ENCODE measurements at places on chromosomes 4 and X. TPM values are rescaled to one million over a fixed set of nuclear protein-coding genes. Genes with fewer than 3 reads are reported as not detected.

MAP3K15 gene
- total RNA-seq, result not detected

SYP gene
- 2.7 TPM for total RNA-seq

GRCh38 chr4:53763813-53764597 is 172.7 kb upstream of the LNX1 start:
- no peak for DNase-seq

DNA sequence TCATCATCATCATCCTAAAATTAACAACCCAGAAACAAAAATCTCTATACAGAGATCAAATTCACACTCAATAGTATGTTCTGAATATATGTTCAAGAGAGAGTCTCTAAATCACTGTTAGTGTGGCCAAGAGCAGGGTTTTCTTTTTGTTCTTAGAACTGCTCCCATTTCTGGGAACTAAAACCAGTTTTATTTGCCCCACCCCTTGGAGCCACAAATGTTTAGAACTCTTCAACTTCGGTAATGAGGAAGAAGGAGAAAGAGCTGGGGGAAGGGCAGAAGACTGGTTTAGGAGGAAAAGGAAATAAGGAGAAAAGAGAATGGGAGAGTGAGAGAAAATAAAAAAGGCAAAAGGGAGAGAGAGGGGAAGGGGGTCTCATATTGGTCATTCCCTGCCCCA is 32.3 kb downstream of the CYBB start:
- no peak for DNase-seq

- no peak for DNase-seq
Observed at GRCh38 chr4:5827108-5828004, 65.5 kb downstream of the CRMP1 start.

GRCh38 chr4:110510955-110511544 is 35.1 kb downstream of the ENPEP start:
- DNase-seq, result no peak

DNA sequence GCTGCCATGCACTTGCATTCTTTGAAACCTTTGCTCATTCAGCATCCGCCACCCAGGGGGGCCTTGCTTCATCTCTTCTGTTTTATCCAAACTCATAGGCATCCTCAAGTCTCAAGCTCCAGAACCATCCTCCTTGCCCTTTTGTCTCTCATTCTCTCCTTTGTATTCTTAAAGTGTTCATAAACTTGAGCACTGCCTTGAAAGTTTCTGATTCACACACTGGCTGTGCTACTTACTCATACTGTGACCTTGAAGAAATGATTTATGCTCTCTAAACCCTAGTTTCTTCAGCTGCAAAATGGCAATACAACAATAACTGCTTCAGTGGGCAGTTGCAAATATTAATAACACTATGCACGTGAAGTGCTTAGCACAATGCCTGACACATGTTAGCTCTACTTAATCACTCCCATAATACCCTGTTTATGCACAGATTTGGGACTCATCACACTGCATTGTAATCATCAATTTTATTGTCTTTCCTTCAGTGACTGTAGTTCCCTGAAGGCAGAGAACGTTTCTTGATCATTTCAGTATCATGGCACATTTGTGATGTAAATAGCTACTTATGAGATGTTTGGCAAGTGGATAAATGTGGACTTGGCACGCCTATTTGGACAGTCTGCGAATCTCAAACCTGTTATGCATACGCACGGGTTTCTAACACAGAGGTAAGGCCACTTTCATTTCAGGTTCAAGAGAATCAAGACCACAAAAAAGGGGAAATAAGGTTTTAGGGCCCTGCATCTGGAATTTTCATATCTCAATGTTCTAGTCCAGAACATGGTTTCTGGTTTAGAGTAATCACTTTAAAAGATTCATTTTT is 291.0 kb downstream of the LDB2 start:
- no peak for DNase-seq

GRCh38 chr4:149245333-149245732 is 570.3 kb downstream of the IQCM start:
- DNase-seq, result no peak

DNA sequence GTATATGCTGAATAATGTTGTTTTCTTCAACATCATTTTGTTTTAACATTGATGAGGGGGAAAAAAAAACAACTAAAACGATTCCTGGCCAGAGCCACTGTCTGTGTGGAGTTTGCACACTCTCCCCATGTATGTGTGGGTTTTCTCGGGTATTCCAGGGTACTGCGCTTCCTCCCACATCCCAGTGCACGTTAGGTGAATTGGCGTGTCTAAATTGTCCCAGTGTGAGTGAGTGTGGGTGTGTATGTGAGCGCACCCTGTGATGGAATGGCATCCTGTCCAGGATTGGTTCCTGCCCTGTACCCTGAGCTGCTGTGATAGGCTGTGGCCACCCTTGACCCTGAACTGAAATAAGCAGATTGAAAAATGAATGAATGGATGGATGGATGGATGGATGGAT is 2.4 kb upstream of the DLG3 start:
- no peak for DNase-seq

DNA sequence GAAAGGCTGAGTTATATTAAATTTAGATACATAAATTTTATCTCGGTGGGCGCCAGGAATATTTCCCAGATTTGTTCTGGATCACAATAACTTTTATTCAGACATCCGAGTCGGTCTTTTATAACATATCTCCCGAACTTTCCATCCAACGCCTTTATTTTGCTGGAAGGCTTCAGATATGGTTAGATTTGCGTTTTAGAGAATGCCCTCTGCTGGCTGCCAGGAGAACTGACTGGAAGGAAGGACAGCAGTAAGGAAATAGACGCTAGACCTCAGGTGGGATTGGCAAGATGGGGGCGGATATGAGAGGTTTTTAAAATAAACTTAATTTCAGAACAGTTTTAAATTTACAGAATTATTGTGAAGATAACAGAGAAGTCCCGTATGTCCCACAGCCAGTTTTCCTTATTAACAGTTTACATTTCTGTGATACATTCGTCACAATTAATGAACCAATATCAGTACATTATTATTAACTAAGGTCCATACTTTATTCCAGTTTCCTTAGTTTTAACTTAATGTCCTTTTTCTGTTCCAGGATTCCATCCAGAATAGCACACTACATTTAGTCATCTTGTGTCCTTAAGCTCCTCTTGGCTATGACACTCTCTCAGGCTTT is 4.6 kb upstream of the KANTR start:
- DNase-seq, result no peak

DNA sequence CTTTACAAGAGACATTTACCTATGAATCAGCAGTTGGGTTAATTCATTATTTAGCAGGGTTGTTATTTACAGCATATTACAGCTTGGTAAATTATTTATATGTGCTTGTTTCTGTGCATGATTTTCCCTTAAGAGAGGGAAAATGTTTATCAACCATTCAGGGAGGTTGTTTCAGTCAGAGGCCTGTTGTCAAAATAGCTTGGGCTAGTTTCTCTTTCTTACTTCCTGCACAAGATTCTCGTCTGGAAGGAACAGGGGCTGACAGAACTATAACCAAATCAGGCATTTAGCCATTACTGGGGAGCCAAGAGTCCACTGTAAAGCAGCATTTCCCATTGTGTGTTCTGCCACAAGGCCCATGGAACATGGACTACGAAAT is 135.8 kb downstream of the HS6ST2 start:
- no peak for DNase-seq

- no peak for DNase-seq
Observed at GRCh38 chr4:138076561-138076960, 165.6 kb downstream of the SLC7A11 start.

DNA sequence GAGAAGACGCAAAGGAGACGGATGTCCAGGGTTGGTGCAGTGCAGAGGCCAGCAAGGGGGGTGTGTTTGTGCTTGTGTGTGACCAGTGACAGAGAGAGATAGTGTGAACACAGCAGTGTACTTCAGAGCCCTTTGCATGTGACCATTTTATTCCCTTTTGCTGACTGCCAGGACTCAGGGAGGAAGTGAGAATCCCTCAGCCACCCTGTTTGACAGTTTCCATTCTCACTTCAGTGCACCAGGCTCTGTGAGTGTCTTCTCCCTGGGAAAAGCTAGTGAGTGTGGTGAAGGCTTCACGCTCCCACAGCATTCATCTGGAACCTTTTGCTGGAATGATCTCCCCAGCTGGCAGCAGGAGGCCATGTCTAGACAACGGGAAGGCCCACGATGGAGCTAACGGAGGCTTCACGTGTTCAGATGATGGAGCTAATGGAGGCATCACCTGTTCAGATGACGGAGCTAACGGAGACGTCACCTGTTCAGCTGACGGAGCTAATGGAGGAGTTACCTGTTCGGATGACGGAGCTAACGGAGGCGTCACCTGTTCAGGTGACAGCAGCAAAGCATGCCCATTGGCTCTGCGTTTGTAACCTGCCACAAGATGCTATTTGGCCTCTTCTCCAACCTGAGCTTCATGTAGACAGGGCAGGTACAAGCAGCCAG is 195.4 kb downstream of the AFAP1 start:
- DNase-seq, result no peak

DNA sequence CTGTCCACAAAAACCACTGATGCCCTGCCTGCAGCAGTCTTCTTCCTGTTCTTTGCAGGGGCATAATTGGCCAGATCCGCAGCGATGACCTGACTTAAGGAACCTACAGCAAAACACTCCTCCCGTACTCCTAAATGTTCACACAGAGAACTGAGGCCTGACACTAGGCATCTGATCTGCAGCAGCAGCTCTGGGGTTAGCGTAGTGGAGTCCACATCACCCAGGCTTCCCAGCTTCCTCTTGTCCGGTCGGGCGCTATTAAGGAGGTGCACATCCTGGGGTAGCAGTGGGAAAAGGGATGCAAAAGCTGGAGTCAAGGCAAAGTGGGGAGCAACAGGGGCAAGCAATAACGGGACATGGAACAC is 758 bp downstream of the SCFD2 start:
- no peak for DNase-seq

DNA sequence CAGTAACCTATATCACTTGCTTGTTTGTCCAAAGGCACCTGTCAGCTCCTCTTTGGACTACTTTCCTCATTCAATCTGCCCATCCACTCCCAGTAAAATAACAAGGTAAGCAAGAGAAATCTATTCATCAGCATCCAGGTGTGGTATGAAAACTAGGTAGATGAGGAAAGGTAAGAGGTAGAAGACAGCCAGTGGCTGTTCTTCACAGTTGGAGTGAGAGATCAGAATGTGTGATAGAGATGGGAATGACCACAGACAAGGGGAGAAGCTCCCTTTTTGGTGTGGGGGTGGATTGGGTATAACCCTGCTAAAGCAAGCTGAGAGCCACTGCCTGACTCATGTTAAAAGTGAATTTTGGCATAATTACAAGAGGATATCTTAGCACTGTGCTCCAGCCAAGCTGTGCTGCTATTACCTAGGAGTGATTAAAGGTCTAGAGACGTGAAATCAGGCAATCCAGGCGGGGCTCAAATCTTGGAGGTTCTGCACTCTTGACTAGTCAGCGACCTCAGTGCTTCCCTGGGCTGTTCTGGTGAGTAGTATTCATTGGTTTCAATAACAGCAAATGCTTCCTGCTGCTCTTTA is 28.1 kb upstream of the RASL11B start:
- DNase-seq, result no peak

GRCh38 chr4:107922486-107923473 is 8.6 kb upstream of the CYP2U1 start:
- DNase-seq, result no peak

DNA sequence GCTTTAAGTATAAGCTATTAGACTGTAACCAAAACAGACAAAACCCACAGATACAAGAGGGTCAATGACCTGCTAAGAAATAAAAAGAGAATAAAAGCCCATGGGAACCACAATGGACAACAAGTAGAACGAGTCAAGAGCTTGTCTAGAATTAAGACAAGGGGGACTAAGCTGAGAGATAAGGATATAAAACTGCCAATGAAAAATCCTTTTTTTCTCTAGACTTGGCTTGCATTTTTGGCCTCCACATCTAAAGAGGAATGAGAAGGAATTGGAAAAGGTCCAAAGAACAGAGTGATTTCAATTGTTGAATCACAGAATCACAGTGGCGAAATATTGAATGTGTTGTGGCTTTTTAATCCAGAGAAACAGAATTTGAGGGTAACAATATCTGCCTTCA is 135.7 kb downstream of the QDPR start:
- no peak for DNase-seq

Data from breast epithelium (tissue), 4 donors.